ENCODE measurements at places on chromosomes 16 and 17. TPM values are rescaled to one million over a fixed set of nuclear protein-coding genes. Genes with fewer than 3 reads are reported as not detected.
A peak's percentile ranks its signal among the peaks of the same experiment; 100 is the strongest.

GRCh38 chr17:42457107-42457792 is 1.4 kb upstream of the ATP6V0A1 start:
- H3K36me3 ChIP-seq = no peaks in the 10 kb centered on the region
- peaks cover 25% of the 10 kb centered on the region for H3K4me1 ChIP-seq
- DNase-seq = no peak
- H3K4me3 ChIP-seq = no peak overlapping the region
- H3K27me3 ChIP-seq = no peaks in the 10 kb centered on the region

- peaks cover 16% of the 10 kb centered on the region for H3K27me3 ChIP-seq
- H3K36me3 ChIP-seq = no peaks in the 10 kb centered on the region
- peaks cover 5% of the 10 kb centered on the region for H3K4me1 ChIP-seq
- DNase-seq = no peak
These were observed 107.5 kb downstream of the METRNL start for GRCh38 chr17:83186751-83187421.

The ZP2 gene
- total RNA-seq = not detected

DNA sequence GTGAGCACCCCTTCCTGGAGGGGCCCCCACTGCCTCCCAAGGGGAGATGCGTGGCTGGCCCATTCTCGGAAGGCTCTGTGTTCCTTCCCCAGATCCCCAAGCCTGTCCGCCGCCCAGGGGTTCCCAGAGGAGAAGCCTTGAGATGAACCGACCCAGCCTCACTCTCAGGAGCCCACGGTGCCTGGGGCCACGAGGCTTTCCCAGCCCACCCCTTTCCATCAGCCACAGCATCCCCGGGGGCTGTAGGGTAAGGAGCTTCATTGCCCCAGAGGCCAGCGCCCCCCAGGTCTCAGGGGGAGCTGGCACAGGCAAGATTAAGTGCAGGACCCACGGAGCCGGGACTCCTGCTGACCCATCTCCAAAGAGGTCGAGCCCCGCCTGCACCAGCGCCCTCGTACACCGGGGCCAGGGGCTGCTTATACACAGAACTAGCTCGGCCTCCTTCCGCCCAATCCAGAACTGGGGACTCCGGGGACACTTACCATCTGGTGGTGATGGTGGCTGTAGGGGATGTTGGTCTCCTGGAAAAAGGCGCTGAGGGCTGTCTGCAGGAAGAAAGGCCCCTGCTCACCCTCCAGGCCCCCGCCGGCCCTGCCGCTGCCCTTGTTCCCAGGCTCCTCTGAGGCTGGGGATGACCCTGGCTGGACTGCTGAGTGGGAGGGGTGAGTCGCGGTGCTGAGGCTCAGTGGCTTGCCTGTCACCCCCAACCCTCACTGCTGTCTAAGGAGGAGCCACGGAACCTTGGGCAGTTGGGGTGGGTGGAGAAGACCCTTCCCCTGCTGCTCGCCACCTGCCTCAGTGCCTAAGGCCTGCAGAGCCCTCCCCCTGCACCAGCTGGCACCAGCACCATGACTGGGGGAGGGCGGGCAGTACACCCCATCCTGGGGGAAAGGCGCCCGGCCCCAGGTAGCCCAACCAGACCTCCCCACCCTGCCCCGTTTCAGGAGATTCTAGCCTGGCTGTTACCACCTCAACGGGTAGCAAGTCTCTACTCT is 4.4 kb downstream of the UBALD1 start:
- H3K4me3 ChIP-seq = no peak overlapping the region
- peaks cover 14% of the 10 kb centered on the region for H3K4me1 ChIP-seq
- H3K27ac ChIP-seq = no peak overlapping the region
- H3K36me3 ChIP-seq = no peaks in the 10 kb centered on the region
- no peak for DNase-seq

The CCL14 gene
- total RNA-seq = not detected

DNA sequence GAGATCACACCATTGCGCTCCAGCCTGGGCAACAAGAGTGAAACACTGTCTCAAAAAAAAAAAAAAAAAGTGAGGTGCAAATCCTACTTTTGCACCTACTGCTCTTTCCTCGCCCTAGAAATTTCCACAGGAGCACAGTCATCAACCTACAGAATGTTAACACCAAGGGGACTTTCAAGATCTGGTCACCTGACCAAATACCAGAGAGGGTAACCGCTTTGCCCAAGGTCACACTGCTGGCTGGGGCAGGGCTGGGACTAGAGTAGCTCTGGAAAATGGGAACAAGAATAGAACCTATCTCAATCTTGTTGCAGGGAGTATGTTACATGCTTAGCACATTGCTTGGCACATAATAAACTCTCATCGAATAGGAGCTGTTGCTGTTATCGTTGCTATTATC is 6.3 kb upstream of the MLLT6 start:
- H3K36me3 ChIP-seq = no peaks in the 10 kb centered on the region
- H3K27ac ChIP-seq = no peak overlapping the region
- H3K4me3 ChIP-seq = no peak overlapping the region
- no peak for DNase-seq
- peaks cover 17% of the 10 kb centered on the region for H3K27me3 ChIP-seq

GRCh38 chr17:59678918-59679317 is 28.3 kb downstream of the PTRH2 start:
- H3K36me3 ChIP-seq = peaks cover 91% of the 10 kb centered on the region
- H3K4me3 ChIP-seq = no peak overlapping the region
- H3K27ac ChIP-seq = no peak overlapping the region
- no peaks in the 10 kb centered on the region for H3K27me3 ChIP-seq

- peak; percentile 51 for DNase-seq
- H3K27ac ChIP-seq = no peak overlapping the region
- no peaks in the 10 kb centered on the region for H3K27me3 ChIP-seq
- H3K4me3 ChIP-seq = no peak overlapping the region
These were observed 140.1 kb downstream of the CCDC182 start for GRCh38 chr17:57604771-57605674.

The CRYBA1 gene
- total RNA-seq = not detected

DNA sequence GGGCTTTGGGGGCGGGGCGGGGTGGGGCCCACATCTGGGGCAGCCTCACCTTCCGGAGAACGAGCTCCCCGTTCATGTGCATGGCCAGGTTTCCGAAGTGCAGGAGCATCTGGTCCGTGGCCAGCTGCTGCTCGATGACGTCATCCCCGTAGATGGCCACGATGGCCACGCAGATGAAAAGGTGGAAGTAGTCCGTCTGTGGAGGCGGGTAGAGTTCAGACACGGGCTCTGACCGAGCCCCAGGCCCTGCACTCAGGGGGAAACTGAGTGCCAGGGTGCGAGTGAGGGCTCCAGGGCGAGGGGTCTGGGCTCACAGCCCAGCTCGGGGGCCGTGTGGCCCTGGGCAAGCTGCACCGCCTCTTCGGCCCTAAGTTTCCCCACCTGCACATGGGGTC is 93.7 kb downstream of the TBC1D16 start:
- DNase-seq = no peak
- no peak overlapping the region for H3K27ac ChIP-seq
- peaks cover 3% of the 10 kb centered on the region for H3K36me3 ChIP-seq

GRCh38 chr17:18377437-18378204 is at the start of gene EVPLL:
Gene EVPLL, plus strand, starts transcription at chr17:18377778. Its CDS starts 3,160 bp downstream, at chr17:18380938.
- no peaks in the 10 kb centered on the region for H3K4me1 ChIP-seq
- no peak within 1 kb of the TSS for H3K27ac ChIP-seq
- H3K36me3 ChIP-seq = no peaks in the 10 kb centered on the region
- H3K27me3 ChIP-seq = no peaks in the 10 kb centered on the region
